Vagina (tissue), 2 donors: ENCODE measurements at places on chromosomes 7 and 10. TPM values are rescaled to one million over a fixed set of nuclear protein-coding genes. Genes with fewer than 3 reads are reported as not detected.
A peak's percentile ranks its signal among the peaks of the same experiment; 100 is the strongest.

- H3K4me3 ChIP-seq, result no peak overlapping the region
- no peak for DNase-seq
- peaks cover 39% of the 10 kb centered on the region for H3K4me1 ChIP-seq
- H3K27ac ChIP-seq, result no peak overlapping the region
Measured at GRCh38 chr10:34655286-34656170, 159.6 kb downstream of the PARD3 start.

MEST gene
- total RNA-seq, result 28.5 TPM

HSPA12A gene
- 28.7 TPM for total RNA-seq

ADAM22 gene
- 6.1 TPM for total RNA-seq

HDAC9 gene
- 32.4 TPM for total RNA-seq

C10orf143 gene
- 0.74 TPM for total RNA-seq

DNAJC1 gene
- total RNA-seq, result 40.0 TPM

GRCh38 chr7:88090671-88091070 is 129.2 kb downstream of the SRI start:
- H3K4me1 ChIP-seq, result peaks cover 8% of the 10 kb centered on the region
- no peak overlapping the region for H3K27ac ChIP-seq
- H3K27me3 ChIP-seq, result no peaks in the 10 kb centered on the region
- H3K4me3 ChIP-seq, result no peak overlapping the region
- DNase-seq, result no peak

GRCh38 chr10:120715171-120715570 is 136.0 kb upstream of the WDR11 start:
- no peaks in the 10 kb centered on the region for H3K27me3 ChIP-seq
- H3K36me3 ChIP-seq, result no peaks in the 10 kb centered on the region
- DNase-seq, result no peak
- H3K27ac ChIP-seq, result no peak overlapping the region

GRCh38 chr7:135375908-135376699 is 133.8 kb downstream of the CNOT4 start:
- no peak overlapping the region for H3K27ac ChIP-seq
- DNase-seq, result no peak
- H3K27me3 ChIP-seq, result no peaks in the 10 kb centered on the region
- no peaks in the 10 kb centered on the region for H3K36me3 ChIP-seq

DNA sequence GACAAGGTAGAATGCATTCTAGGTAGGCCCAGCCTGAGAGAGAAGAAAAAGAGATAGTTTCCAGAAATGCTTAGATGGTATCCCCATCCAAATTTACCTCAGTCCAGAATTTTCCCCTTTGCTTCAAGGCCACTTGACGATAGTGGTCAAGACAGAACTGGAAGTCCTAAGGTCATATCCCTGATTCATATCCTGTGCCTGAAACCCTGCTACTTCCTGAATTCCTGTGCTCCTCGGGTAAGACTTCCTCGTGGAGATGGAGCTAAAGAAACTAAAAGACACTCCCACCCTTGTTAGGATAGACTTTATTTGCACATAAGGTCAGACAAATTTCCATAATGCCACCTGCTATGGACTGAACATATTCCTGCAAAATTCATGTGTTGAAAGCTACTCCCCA is 175.9 kb downstream of the EVX1 start:
- DNase-seq, result no peak
- H3K27me3 ChIP-seq, result no peaks in the 10 kb centered on the region
- H3K27ac ChIP-seq, result no peak overlapping the region
- H3K4me1 ChIP-seq, result peaks cover 5% of the 10 kb centered on the region
- H3K4me3 ChIP-seq, result no peak overlapping the region

PBLD gene
- 1.2 TPM for total RNA-seq

DNA sequence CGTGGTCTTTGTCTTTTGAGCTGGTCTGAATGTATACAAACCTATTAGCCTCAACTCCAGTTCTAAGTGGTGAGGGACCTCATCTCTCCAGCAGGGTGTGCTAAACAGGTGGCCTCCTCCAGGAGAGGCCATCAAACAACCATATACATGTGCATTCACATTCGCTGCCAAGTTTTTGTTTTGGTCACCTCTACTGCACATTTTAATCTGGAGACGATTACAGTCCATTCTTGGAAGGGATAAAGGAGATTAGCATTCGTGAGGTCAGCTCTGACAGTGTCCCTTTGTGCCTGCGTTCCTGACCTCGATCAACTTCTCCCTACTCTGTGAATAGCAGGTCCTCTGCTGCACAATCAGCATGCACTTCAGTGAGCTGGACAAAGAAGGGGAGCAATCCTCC is 60.8 kb downstream of the RHOBTB1 start:
- H3K4me1 ChIP-seq, result peaks cover 3% of the 10 kb centered on the region
- H3K4me3 ChIP-seq, result no peak overlapping the region
- H3K27ac ChIP-seq, result no peak overlapping the region
- no peaks in the 10 kb centered on the region for H3K27me3 ChIP-seq

- H3K27me3 ChIP-seq, result no peaks in the 10 kb centered on the region
- H3K36me3 ChIP-seq, result no peaks in the 10 kb centered on the region
- no peak overlapping the region for H3K4me3 ChIP-seq
- no peaks in the 10 kb centered on the region for H3K4me1 ChIP-seq
- DNase-seq, result no peak
- H3K27ac ChIP-seq, result no peak overlapping the region
Measured at GRCh38 chr7:157980774-157981173, 606.8 kb downstream of the PTPRN2 start.

DNA sequence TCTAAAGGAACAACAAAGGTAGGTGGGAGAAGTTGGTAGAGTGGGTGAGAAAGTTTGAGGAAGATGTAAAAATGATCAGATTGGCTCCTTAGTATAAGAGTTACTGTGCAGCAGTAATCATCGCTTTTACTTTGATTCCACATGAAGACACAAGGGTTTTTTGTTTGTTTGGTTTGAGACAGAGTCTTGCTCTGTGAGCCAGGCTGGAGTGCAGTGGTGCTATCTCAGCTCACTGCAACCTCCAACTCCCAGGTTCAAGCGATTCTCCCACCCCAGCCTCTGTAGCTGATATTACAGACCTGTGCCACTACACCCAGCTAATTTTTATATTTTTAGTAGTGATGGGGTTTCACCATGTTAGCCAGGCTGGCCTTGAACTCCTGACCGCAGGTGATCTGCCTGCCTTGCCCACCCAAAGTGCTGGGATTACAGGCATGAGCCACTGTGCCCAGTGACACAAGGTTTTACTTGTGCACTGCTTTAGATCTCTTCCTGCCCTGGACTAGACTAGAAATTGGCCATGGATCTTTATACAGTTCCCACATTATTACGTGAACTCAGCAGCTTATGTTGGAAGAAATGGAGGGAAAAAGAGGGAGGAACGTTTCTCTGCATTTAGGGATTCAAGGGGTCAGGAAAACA is 10.7 kb downstream of the LUC7L2 start:
- no peaks in the 10 kb centered on the region for H3K27me3 ChIP-seq
- no peak for DNase-seq
- H3K4me3 ChIP-seq, result no peak overlapping the region
- peaks cover 94% of the 10 kb centered on the region for H3K4me1 ChIP-seq
- H3K36me3 ChIP-seq, result peaks cover 11% of the 10 kb centered on the region

DNA sequence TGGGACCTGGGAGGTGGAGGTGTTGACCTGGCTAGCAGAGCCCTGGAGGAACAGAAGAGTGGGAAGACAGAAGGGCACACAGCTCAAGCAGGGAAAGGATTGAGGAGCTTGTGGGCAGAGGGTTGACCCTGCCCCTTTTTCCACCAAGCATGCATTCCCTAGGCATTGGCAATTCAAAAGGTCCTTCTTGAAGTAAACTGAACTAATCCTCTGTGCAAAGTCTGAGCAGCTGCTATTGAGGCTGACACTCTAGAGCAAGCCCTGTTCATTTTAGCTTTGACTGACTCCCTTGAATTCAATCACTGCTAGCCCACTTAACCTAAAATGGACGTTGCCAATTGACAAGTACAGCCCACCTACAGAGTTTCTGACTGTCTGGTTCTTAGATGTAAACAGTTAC is 116.5 kb upstream of the TNS3 start:
- no peaks in the 10 kb centered on the region for H3K4me1 ChIP-seq
- no peak for DNase-seq
- H3K4me3 ChIP-seq, result no peak overlapping the region
- H3K27me3 ChIP-seq, result no peaks in the 10 kb centered on the region
- H3K27ac ChIP-seq, result no peak overlapping the region

ADAM8 gene
- total RNA-seq, result 11.0 TPM

ADGRA1 gene
- total RNA-seq, result 0.49 TPM

GRCh38 chr7:18835001-18835690 is 282.3 kb downstream of the TWIST1 start:
- no peak for DNase-seq
- no peaks in the 10 kb centered on the region for H3K27me3 ChIP-seq

GRCh38 chr7:120990468-120991118 is 2.1 kb downstream of the CPED1 start:
- peaks cover 13% of the 10 kb centered on the region for H3K4me1 ChIP-seq
- DNase-seq, result no peak
- H3K36me3 ChIP-seq, result no peaks in the 10 kb centered on the region

PRKAR2B gene
- total RNA-seq, result 16.5 TPM

GRCh38 chr10:69387500-69387899 is 29.2 kb downstream of the TACR2 start:
- no peak overlapping the region for H3K4me3 ChIP-seq
- peaks cover 66% of the 10 kb centered on the region for H3K4me1 ChIP-seq
- no peaks in the 10 kb centered on the region for H3K36me3 ChIP-seq
- peak overlapping the region; percentile 63 for H3K27ac ChIP-seq
- no peak for DNase-seq
- H3K27me3 ChIP-seq, result no peaks in the 10 kb centered on the region

LIPM gene
- not detected for total RNA-seq
